Mucosa of gallbladder (tissue), 1 donor: ENCODE measurements at places on chromosomes 1 and 21. TPM values are rescaled to one million over a fixed set of nuclear protein-coding genes. Genes with fewer than 3 reads are reported as not detected.

GRCh38 chr1:212132025-212132424 is 96.5 kb downstream of the DTL start:
- no peak for DNase-seq

DNA sequence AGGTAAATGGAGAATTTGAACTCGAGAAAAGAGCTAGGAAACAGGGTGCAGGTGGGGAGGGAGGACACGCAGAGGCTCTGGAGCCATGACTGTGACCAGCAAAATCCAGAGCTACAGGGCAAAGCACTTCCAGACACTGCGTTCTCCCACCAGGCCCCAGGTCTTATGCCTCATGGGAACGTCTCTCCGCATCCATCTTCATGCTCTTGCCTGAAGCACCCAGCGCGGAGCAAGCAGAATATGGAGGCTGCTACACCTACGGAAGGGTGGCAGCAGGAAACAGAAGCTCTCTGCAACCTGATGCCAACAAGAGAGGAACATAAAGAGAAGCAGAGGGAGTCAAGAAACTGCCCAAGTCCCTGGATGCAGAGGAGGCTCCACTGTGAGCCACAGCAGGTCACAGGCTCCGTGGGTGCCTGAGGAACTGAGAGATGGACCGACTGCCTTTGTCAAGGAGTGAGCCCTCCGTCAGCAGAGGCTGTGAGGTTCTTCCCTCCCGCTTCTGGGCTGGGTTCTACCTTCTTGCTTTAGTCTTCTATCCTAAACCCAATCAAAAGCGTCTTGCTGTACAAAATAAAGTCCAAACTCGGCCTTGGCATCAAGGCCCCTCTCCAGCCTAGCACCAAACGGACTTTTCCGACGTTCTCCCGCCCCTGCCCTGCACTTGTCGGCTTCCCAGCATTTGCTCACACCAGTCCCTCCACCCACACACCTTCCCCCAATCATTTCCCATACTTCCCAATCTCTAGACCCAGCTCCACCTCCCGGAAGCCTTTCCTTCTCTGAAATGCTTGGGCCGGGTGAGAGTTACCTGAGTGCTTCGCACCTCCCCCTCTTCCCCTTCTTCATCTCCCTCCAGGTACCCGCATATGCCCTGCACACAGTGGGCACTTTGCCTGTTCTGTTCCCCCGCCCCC is 930 bp downstream of the DHCR24 start:
- DNase-seq, result peak; percentile 46

The OLFML2B gene
- total RNA-seq, result 8.4 TPM

GRCh38 chr1:98929437-98929836 is 75.2 kb downstream of the PLPPR5 start:
- DNase-seq, result no peak

DNA sequence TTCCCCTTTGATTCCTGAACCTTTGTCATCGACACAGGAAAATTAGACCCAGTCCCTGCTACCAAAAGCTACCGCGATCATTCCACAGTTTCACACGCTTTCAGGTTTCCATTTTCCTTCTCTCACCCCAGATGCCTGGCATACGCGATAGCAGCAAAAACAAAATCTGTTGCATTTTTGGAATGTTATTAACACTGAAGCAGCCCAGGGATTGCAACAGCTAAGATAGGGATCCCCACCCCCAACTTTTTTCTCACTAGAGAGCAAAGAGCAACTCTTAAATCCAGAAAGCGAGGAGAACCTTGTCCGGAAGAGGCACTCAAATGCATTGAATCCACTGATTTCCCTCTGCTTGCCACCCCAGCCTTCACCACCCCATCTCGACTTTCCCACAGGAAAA is 8.9 kb downstream of the OVAAL start:
- DNase-seq, result no peak
